ENCODE measurements at places on chromosomes 3 and 15.

DNA sequence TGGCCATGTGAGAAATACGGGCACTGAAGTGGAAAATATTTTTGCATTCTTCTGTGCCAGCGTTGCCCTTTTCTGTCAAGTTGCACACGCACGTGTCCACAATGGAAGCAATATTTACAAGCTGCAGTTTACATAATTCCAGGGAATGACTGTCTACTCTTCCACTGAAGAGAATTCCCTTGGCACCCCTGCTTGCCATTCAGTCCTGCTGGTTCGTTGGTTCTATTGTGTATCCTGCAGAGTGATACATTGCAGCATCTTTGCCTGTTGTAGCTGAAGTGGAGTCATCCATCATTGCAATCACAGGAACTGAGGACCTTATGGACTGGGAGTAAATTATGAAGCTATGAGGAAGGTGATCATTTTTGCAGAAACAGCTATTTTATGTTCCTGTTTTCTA, 759.4 kb downstream of the ROBO2 start:
- no peak for DNase-seq

DNA sequence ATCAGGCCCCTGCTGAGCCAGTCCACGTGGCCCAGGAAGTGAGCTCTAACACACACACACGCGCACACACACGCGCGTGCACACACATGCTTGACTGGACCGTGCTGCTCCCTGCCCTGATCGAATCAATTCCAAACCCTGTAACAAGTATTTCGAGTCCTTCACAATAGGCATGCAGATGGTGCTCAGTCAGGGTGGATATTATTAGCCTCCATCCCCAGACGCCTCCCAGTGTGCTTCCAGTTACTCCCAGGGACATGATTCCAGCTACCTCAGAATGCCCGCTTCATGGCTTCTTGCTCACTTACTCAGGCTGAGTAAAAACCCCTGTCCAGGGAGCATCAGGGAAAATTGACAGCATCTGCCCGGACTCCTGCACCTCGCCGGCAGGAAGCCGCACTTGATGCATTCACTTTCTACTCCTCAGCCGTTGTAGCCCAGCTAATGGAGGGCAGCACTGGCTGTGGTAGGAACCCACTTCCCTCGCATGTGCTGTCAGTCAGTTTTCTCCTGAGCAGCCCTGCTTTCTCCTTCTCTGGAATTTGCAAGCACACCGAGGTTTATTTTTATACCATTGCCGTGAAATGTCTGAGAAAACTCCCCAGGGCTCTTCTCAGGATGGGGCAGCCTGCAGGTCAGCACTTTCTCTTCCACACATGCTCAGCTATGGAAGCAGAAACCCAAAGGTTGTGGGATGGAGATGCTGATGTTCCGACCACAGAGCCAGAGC, 126.1 kb upstream of the ABHD17C start:
- no peak for DNase-seq

- DNase-seq: no peak
Measured at GRCh38 chr3:144415492-144415891, 443.9 kb downstream of the DIPK2A start.

GRCh38 chr3:167110901-167111300, 269.2 kb downstream of the ZBBX start:
- DNase-seq: no peak

DNA sequence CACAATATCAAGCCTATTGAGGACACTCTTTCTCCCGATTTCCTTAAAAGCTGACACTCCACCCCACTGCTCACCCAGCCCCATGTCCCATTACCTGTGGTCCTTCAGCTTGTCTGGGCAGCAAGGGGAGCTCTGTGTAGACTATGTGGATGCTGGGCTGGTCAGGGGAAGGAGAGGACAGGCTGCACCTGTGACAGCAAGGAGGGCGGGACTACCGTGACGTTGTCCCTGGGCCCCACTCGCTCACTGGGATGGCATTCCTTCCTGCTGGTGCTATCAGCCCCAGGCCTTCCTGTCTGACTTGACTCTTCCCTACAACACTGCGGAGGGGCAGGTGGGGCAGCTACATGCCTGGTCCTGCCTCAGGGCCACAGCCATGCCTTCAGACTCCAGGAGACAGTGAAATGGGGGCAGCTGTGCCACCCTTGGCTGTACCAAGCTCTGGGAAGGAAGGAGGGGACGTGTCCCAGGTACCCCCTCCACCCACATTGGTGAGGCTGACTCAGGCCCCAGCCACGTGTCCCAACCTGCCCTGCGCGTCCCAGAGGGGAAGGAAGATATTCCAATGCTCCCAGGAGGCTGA, at the start of gene TMEM40:
Gene TMEM40, minus strand, starts transcription at position 163 of the 583 bp plus-strand sequence. CDS start 9,427 bp downstream, outside the sequence.
- no peak for DNase-seq

GRCh38 chr3:183737116-183737515, 39.5 kb downstream of the YEATS2 start:
- DNase-seq: no peak

All from CD8-positive, alpha-beta memory T cell (primary cell).